ENCODE measurements at places on chromosomes 2 and 18. TPM values are rescaled to one million over a fixed set of nuclear protein-coding genes. Genes with fewer than 3 reads are reported as not detected.

Gene DSG1
- total RNA-seq = 1,601 TPM

DNA sequence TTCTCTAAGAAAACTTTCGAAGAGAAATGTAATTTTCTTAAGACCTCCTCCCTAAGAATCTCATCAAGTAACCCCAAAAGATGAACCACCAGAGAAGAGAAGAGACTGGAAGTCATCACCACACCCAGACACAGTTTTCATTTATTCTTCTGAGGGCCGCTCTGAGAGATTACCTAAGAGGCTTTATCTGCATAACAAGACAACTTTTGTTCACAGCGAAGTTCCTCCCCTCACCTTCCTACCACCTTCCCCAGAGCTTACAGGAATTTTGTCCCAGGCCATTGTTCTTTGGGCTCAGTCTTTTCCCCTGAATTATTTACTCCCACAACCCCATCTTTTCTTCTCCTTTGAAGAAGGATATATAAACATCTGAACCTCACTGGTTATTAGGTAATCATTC lies 92.8 kb downstream of the AKAIN1 start:
- no peak for DNase-seq

DNA sequence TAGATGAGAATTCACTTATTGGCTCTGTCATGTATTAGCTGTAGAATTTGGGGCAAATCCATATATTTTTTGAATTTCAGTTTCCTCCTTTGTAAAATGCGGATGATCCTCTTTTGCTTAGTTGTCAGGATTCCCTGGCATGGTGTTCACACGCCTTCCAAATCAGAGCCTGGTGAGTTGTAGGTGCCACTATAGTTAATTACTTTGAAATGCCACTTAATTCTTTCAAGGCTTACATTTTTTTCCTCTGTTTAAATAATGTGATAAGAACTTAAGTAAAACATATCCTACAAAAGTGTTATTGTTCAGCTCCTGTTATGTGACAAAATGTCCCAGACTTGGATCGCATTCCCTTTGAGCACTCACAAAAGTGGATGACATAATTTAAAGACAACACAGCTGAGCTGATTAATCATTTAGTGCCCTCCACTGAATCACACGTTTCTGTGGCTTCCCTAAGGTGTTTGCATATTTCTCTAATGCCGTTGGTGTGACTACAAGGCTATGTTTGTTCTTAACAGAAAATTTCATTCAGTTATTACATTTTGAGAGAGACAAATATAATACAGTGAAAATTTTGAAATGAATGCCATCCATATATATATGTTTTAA lies 471.2 kb upstream of the CHST9 start:
- no peak for DNase-seq

DNA sequence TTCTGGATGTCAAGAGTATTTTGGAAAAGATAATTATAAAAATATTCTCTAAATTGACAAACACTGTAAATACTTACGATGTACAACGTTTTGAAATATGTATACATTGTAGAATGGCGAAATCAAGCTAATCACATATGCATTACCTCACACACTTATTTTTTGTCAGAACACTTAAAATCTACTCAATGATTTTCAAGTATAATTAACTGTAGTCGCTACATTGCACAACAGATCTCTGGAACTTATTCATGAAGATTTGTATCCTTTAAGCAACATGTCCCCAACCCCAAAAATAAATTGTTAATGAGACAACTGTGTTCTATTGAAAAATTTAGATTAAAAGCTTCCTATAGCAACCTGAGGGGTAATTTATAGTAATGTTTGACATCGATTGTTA lies 59.8 kb downstream of the C2orf74 start:
- no peak for DNase-seq

Gene APOB
- total RNA-seq = 2.2 TPM

Gene ALK
- not detected for total RNA-seq

DNA sequence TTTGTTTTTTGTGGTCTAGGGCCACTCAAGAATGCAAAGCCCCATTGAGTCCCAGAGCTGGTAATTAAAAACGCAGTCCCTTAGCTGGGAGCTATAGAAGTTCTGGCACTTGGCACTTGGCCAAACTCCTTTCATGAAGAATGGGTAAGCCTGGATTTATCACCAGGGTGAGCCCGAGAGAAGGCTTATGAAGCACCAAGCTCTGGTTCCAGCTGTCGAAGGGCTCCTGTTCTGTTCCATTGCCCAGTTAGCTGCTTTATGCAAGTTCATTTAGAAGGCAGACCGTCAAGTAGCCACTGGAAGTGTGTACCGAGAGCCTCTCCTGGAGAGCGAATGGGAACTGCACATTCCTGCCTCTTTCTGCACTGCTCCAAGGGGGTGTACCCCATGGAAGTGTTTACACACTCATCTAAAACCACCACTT lies 14.2 kb downstream of the ECEL1 start:
- DNase-seq = peak; percentile 32

- DNase-seq = peak; percentile 83
Measured at GRCh38 chr2:232539298-232540231, at the start of gene CHRNG. Gene CHRNG, plus strand, starts transcription at chr2:232539692. Its CDS starts 56 bp downstream, at chr2:232539748.

GRCh38 chr2:165219481-165219880 lies 15.6 kb upstream of the SCN3A start:
- no peak for DNase-seq

- no peak for DNase-seq
Measured at GRCh38 chr2:215744514-215744913, 268.8 kb downstream of the MREG start.

DNA sequence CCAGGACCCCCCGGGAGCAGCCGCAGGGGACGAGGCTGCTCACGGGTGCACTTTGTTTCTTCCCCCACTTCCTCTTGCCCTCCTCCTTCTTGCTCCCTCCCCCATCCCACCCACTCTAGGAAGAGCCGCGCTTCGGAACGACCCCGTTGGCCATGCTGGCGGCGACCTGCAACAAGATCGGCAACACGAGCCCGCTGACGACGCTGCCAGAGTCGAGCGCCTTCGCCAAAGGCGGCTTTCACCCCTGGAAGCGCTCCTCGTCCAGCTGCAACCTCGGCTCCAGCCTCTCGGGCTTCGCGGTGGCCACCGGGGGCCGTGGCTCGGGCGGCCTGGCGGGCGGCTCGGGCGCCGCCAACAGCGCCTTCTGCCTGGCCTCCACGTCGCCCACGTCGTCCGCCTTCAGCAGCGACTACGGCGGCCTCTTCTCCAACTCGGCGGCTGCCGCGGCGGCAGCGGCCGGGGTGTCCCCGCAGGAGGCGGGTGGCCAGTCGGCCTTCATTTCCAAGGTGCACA lies 1.3 kb downstream of the SP9 start:
- peak; percentile 83 for DNase-seq

Gene COQ10B
- total RNA-seq = 27.7 TPM

DNA sequence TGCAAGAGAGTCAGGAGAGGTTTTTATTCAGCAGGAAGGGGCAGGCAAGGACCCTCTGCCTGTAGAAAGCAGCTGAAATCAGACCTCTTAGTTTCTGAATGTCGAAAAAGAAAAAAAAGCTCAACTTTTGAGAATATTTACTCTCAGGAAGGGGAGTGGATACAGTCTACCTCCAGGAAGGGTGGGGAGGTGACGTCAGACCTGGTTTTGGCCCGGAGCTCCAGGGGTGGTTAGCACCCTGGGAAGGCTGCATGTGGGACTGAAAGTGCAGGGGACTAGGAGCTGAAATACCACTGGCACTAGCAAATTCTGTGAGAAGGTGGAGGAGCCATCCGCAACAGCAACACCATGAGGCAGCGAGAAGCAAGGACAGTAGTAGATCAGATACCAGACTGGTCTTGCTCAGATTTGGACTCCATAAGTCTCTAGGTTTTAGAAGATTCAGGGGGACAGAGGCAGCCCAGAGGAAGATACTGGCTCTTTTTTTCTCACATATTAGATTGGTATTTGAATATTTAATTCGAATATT lies 19.8 kb downstream of the MC2R start:
- no peak for DNase-seq

DNA sequence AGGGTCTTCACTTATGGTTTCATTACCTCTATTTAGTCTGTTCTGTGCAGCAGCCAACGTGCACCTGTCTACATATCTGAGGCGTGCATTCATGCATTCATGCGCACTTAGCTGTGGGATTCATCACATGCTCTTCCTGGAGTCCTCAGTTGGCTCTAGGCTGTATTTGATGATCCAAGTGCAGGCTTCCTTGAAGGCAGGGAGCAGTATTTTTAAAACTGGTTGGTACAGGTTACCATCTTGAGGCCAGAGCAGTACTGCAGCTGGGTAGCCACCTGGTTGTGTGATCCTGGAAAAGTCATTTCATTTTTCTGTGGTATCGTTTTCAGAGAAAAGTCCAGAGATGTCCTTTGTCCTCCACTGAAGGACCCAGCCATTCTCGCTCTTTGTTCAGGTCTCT lies 109.8 kb downstream of the EN1 start:
- no peak for DNase-seq

DNA sequence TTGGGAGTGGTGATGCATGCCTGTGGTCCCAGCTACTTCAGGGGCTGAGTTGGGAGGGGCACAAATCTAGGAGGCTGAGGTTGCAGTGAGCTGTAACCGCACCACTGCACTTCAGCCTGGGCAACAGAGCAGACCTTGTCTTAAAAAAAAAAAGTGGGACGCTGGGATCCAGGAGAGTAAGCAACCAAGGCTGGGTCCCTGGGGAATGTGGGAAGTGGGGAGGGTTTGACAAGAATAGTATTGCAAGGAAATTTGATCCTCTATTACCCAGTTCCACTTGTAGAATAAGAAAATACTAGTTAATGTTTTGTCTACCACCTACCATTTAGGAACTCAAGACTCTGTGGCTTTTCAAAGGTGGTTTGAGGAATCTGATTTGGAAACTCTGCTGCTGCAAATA lies 21.1 kb upstream of the DYTN start:
- DNase-seq = no peak

- no peak for DNase-seq
Measured at GRCh38 chr2:226600184-226600583, 199.4 kb downstream of the IRS1 start.

DNA sequence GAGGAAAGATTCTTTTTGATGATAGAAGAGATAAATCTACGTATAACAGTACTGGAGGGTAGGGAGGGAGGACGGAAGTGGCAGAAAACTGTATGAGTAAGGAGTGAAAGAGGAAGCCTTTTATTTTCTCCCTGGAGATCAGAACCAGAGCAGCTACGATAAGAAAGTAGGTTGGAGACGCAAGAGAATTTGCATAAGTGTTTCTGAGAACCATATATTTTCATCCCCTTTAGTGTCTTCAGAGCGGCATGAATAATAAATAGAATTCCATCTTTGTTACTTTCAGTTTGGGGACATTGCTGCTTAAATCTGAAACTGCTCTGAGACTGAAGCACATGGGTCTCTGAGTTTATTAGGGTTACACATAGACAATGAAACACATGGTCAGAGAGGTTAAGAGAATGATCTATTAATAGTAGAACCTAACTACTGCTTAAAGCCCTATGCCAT lies 230.2 kb upstream of the TNP1 start:
- no peak for DNase-seq

DNA sequence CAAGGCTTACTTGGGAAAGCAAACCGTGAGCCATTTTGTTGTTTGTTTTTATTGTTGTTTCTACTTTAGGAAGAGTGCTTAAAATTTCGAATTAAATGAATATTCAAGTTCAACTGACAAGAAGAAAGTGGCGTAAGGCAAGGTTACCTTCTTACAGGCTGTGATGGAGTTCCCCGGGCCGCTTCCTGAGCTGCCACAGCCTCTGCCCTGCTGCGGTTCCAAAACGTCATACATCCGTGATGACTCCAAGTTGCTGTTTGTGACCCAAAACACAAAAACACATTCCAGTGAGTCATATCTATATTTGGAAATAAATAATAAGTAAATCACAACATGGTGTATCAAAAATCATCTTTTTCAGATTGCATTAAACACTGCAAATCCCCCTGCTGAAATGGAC lies 49.7 kb downstream of the SPHKAP start:
- no peak for DNase-seq

GRCh38 chr18:44516450-44516849 lies 164.2 kb upstream of the SETBP1 start:
- DNase-seq = no peak

Gene DSG2
- 28.0 TPM for total RNA-seq

Gene MEP1B
- total RNA-seq = not detected

Gene C1QL2
- not detected for total RNA-seq

DNA sequence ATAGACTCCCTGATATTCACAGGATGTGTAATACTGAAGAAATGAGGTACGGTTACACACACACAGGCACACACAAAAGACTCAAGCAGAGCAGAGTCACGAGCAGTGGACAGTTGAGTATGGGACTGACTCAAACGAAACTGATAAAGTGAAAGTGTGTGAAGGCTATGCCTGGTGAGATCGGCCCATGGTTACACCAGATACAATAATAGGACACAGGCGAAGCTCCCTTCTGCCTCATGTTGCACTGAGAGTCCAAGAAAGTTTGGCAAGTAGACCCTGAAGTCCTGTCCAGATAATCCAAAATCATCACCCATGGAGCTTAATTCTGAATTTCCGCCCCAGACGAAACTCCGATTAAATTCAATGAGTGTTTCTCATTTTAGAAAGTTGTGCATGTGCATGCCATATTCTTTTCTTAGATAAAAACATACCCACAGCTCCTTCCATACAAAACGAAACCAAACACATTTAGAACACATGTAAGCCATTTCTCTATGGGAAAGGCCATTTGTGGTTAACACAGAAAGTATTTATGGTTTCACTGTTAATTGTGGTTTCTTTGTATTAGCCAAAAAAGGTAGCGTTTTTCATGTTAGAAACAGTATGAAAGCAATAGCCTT lies 567.6 kb downstream of the PLCL1 start:
- no peak for DNase-seq

Gene SMCHD1
- total RNA-seq = 28.2 TPM

Gene IL36B
- 11.9 TPM for total RNA-seq

DNA sequence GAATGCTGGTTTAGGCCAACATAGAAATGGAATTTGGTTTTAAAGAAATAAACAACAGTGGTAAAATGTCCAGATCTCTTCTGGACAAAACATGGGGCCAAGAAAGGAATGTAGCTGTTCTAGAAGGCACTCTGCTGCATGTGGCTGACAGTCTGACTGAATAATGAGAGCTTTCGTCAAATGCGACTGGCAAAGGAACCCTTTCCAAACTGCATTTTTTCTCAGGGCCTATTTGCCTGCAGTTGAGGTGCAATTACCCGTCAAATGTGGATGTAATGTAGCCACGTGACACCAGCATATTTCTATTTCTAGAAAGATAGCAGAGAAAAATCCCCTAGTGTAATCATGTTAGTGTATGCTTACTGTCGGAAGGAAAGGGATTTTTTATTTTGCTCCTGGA lies 741.2 kb downstream of the NRXN1 start:
- no peak for DNase-seq

GRCh38 chr18:76573325-76574025 lies 78.4 kb upstream of the ZNF516 start:
- DNase-seq = no peak

Gene ABCG8
- not detected for total RNA-seq
